ENCODE measurements at places on chromosomes 6 and 20.

DNA sequence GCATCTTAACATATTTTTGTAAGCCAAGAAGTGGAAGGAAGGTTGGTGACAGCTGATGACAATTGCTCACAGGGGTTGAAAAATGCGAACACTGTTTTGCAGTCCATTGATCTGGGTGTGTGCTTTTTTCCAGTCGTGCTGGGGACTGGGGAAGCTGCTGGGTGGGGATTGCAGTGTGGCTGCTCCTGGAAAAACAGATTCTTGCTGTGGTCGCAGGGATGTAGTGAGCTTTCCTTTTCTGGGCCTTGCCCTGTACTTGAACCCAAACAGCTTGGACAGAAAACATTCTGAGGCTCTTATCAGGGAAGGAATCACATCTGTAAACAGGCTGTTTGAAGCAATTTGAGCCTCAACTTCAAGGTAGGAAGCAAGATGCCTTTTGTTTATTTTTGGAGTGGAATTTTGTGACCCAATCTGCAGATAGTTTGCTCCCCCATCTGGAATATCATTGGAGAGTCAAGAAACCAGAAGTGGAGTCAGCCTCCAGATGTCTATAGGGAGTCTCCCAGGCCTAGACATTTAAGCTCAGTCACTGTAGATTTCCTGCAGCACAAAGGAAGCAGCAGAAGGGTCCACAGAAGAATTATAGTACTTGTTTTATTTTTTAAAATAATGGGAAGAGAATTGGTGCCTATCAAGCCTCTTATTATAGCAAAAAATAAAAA, 279.2 kb upstream of the FERMT1 start:
- no peak for DNase-seq

DNA sequence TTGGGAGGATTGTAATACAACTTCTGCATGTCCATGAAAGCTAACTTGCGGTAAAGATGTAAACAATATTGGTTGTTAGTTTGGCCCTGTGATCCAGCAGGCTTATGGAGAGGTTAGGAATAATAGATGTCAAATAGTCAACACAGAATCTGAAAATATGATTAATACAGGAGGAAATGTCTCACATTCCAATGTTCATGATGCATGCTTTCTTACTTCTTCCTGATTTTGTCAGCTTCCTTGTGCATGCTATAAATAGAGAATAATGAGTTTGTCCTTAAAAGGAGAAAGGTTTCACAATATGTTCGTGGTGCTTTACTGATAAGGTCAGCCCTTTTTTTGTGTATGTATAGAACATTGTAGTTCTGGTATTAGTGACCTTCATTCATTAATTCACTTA, 136.7 kb downstream of the MMUT start:
- peak; percentile 87 for DNase-seq

GRCh38 chr6:35356391-35356790, 14.0 kb downstream of the PPARD start:
- no peak for DNase-seq

DNA sequence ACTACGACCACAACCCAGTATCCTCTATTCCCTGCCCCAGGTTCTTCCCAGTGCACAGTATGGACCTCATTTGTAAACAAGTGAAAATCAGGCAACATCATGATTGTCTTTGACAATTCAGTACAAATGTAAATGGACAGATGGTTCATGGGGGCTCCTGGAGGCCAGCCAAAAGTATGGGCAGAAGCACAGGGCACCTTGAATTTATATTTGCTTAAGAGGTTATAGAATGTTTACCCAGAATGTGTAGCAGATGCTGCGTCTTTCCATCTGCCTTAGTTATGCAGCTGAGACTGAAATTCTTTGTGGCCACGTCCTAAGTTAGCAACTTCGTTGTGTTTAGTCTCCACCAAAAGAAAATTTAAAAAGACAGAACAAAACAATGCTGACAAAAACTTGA, 559.6 kb upstream of the NRSN1 start:
- DNase-seq = no peak

- no peak for DNase-seq
These were observed at the start of gene TGM3 for GRCh38 chr20:2295886-2296515. TSS of gene TGM3 (plus strand) at chr20:2296001. CDS start at chr20:2296064, 63 bp downstream.

DNA sequence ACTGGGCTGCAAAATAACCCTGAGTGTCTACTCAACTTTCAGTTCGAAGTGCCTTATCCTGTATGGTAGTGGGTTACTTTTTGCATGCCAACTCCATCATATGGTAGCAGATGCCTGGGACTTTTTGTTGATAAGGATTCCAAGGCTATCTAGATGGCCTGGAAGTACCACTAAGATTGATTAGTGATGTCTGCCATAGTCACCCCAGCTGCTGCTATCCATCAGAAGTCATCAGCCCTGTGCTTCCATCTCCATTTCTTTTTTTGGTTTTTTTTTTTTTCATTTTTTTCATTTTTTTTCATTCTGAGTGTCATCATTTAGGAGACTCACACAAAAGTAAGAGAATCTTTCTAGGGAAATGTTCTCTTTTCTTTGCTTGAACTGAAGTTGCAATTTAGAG, 217.4 kb upstream of the PLCB4 start:
- DNase-seq = no peak

Measured in fibroblast of skin of scalp (primary cell).